ENCODE measurements at places on chromosomes 12 and 14. TPM values are rescaled to one million over a fixed set of nuclear protein-coding genes. Genes with fewer than 3 reads are reported as not detected.

- no peak for DNase-seq
These were observed 20.0 kb downstream of the CKAP4 start for GRCh38 chr12:106227641-106228319.

GRCh38 chr12:106861984-106862916 is 87.8 kb downstream of the RIC8B start:
- DNase-seq = no peak

TAS2R50 gene
- 0.18 TPM for total RNA-seq

GRCh38 chr12:82645414-82645813 is 41.3 kb upstream of the TMTC2 start:
- no peak for DNase-seq

KERA gene
- total RNA-seq = not detected

SERPINA6 gene
- not detected for total RNA-seq
